ENCODE measurements at places on chromosomes 6 and 20. TPM values are rescaled to one million over a fixed set of nuclear protein-coding genes. Genes with fewer than 3 reads are reported as not detected.

GGT7 gene
- 20.2 TPM for polyA plus RNA-seq

- H3K36me3 ChIP-seq = no peaks in the 10 kb centered on the region
- H3K4me1 ChIP-seq = peaks cover 4% of the 10 kb centered on the region
- H3K4me3 ChIP-seq = no peak overlapping the region
- no peak overlapping the region for H3K27ac ChIP-seq
- no peak for DNase-seq
Measured at GRCh38 chr6:73696966-73697655, 1.1 kb downstream of the CD109 start.

DNA sequence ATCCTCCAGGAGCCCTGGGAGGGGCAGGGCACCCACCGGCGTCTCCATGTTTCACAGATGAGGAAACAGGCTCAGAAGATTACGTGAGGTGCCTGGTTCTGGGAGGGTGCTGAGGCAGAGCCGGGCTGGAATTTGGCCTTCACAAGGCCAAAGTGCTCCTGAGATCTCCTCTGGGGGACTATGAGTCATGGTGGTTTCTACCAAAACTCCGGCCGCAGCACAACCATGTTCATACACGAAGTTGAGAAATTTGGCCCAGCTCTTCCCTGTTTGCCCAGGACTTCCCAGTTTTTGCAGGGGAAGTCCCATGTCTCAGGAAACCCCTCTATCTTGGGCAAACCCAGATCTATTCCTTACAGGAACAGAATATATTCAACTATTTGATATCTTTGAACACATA is 172.9 kb upstream of the CDYL start:
- H3K27ac ChIP-seq = no peak overlapping the region
- no peaks in the 10 kb centered on the region for H3K27me3 ChIP-seq
- H3K4me1 ChIP-seq = no peaks in the 10 kb centered on the region
- DNase-seq = no peak

PNPLA1 gene
- not detected for polyA plus RNA-seq

DNA sequence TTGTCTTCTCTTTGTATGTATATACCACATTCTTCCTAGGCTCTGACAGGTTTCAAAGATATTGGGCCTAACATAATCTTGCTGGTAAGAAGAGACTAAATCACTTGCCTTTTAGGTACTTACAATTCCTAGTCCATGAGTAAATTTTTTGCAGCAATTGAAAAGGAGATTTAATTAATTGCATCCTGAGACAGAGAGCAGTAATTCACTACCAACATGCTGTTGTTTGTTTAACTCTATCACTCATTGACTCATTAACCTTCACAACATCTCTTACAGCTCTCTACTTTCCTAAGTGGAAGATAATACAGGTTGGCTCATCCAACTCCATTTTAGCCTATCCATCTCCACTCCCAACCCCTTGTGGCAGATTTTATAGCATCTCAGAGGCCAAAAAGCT is 280.4 kb downstream of the ALDH8A1 start:
- DNase-seq = no peak
- H3K27me3 ChIP-seq = no peaks in the 10 kb centered on the region
- no peaks in the 10 kb centered on the region for H3K36me3 ChIP-seq
- H3K27ac ChIP-seq = no peak overlapping the region
- no peaks in the 10 kb centered on the region for H3K4me1 ChIP-seq

DNA sequence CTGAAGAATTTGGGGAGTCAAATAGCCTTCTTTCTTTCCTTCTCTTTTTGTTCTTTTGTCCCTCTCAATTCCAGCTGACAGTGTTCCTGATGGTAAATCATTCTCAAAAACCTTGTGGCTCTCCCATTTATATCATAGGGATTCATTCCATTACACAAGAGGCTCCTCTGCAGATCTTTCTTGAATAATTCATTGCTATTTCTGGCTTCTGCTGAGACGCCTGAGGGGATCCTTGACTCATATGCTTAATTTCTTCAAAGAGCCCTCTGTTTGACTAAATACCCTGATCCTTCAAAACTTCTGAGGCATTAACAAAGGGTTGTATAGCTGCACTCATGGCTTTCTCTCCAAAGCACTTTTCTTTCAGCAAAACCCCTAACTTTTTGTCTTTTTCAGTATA is 289.3 kb downstream of the FARS2 start:
- H3K4me3 ChIP-seq = no peak overlapping the region
- H3K27ac ChIP-seq = no peak overlapping the region
- no peaks in the 10 kb centered on the region for H3K27me3 ChIP-seq
- H3K4me1 ChIP-seq = peaks cover 4% of the 10 kb centered on the region

DNA sequence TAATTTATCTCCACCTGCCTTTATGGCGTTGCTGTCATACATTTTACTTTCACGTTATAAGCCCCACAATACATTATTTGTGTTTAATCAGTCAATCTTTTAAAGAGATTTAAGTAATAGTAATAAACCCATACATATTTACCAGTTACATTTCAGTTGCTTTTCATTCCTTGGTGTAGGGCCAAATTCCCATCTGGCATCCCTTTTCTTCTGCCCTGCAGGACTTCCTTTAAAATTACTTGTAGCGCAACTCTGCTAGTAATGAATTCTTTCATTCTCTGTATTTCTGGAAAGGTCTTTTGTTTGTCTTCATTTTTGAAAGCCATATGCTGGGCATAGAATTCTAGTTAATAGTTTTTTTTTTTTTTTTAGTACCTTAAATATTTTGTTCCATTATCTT is 24.9 kb downstream of the ZNF334 start:
- no peaks in the 10 kb centered on the region for H3K36me3 ChIP-seq
- no peaks in the 10 kb centered on the region for H3K27me3 ChIP-seq
- no peak overlapping the region for H3K4me3 ChIP-seq
- DNase-seq = no peak
- no peak overlapping the region for H3K27ac ChIP-seq
- H3K4me1 ChIP-seq = no peaks in the 10 kb centered on the region

GRCh38 chr6:16391451-16391912 is 153.1 kb downstream of the GMPR start:
- H3K27me3 ChIP-seq = no peaks in the 10 kb centered on the region
- H3K4me3 ChIP-seq = no peak overlapping the region
- no peaks in the 10 kb centered on the region for H3K36me3 ChIP-seq
- DNase-seq = no peak

GRCh38 chr6:111857674-111858337 is 15.4 kb downstream of the FYN start:
- no peak for DNase-seq
- H3K27ac ChIP-seq = no peak overlapping the region
- no peak overlapping the region for H3K4me3 ChIP-seq
- H3K36me3 ChIP-seq = no peaks in the 10 kb centered on the region
- H3K27me3 ChIP-seq = no peaks in the 10 kb centered on the region
- H3K4me1 ChIP-seq = peaks cover 18% of the 10 kb centered on the region

GRCh38 chr6:3905945-3906845 is 57.0 kb downstream of the FAM50B start:
- peaks cover 10% of the 10 kb centered on the region for H3K4me1 ChIP-seq
- H3K27ac ChIP-seq = no peak overlapping the region

SPATS1 gene
- polyA plus RNA-seq = not detected

TRERF1 gene
- polyA plus RNA-seq = 10.8 TPM

PAK5 gene
- 0.49 TPM for polyA plus RNA-seq

GRCh38 chr6:56378966-56379585 is 131.7 kb upstream of the COL21A1 start:
- H3K4me3 ChIP-seq = no peak overlapping the region
- no peak overlapping the region for H3K27ac ChIP-seq
- H3K4me1 ChIP-seq = no peaks in the 10 kb centered on the region
- H3K36me3 ChIP-seq = no peaks in the 10 kb centered on the region
- H3K27me3 ChIP-seq = no peaks in the 10 kb centered on the region
- DNase-seq = no peak

- H3K4me1 ChIP-seq = no peaks in the 10 kb centered on the region
- no peak overlapping the region for H3K4me3 ChIP-seq
- H3K27me3 ChIP-seq = no peaks in the 10 kb centered on the region
- no peak for DNase-seq
- no peaks in the 10 kb centered on the region for H3K36me3 ChIP-seq
- H3K27ac ChIP-seq = no peak overlapping the region
Measured at GRCh38 chr6:85431271-85431670, 18.6 kb upstream of the NT5E start.

DNA sequence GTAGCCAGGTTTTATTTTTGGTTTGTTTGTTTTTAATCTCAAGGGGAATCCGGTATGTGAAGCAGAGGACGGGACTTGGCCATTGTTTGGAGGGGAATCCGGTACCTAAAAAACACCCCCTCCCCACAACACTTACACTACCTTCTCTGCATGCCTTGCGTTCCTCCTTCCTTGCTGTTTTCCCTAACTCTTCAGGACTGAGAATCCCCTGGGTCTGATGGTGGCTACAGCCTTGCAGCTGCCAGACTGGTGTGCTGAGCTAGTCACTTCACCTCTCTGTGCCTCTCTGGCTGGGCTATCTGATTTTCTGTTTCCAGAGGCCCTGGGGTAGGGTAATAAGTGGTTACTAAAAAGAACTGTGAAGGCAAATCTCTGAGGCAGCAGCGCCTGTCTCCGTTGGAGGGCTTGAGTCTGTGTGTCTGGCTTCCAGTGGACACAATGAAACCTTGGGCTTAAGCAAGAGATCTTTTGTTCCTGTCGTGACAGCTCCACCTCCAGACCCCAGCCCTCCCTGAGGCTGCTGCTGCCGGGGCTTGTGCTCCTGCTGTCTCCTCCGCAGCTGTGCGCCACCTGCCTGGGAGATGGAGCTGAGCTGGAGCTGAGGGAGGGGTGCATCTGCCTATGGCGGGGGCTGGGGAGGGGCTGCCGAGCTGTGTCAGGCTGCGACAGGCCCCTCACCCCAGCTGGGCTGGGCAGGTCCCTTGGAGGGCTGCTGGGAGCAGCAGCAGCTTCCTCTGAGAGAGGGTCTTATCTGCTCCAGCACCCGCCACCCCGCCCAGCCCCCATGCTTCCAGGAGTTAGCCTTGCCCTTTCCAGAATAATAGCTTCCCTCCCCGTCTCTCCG is 65.8 kb upstream of the CCDC167 start:
- DNase-seq = peak; percentile 41
- peaks cover 6% of the 10 kb centered on the region for H3K4me1 ChIP-seq
- no peaks in the 10 kb centered on the region for H3K36me3 ChIP-seq

IYD gene
- not detected for polyA plus RNA-seq

RBM24 gene
- 3.2 TPM for polyA plus RNA-seq

GRCh38 chr20:40813708-40814630 is 124.9 kb upstream of the MAFB start:
- H3K27me3 ChIP-seq = no peaks in the 10 kb centered on the region
- no peaks in the 10 kb centered on the region for H3K4me1 ChIP-seq
- no peak for DNase-seq
- H3K4me3 ChIP-seq = no peak overlapping the region
- no peak overlapping the region for H3K27ac ChIP-seq

GRCh38 chr6:130788954-130789353 is 38.3 kb upstream of the SMLR1 start:
- no peak overlapping the region for H3K27ac ChIP-seq
- no peaks in the 10 kb centered on the region for H3K27me3 ChIP-seq
- DNase-seq = no peak
- H3K4me3 ChIP-seq = no peak overlapping the region

DNA sequence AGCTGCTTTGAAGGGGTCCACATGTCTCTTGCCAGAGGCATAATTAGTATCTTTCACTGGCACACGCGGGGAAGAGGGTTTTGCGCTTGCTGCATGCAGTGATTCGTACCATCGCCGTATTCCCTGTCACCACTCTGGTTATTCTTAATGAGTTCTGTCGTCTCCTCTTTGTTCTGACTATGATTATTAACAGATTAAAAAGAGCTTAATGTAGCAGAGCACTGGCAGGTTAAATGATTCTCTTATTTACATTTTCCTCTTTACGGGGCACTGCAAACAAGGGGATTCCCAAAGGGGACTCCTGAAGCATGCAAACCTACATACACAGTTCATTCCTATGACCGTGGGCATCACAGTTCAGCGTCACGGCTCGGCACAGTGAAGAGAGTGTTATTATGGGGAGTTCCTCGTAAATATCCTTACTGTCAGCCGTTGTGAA is 204.8 kb downstream of the DTNBP1 start:
- H3K36me3 ChIP-seq = no peaks in the 10 kb centered on the region
- no peaks in the 10 kb centered on the region for H3K27me3 ChIP-seq
- DNase-seq = no peak
- no peak overlapping the region for H3K4me3 ChIP-seq

BNIP5 gene
- polyA plus RNA-seq = not detected

- H3K27ac ChIP-seq = no peak overlapping the region
- H3K36me3 ChIP-seq = no peaks in the 10 kb centered on the region
- DNase-seq = no peak
- H3K4me1 ChIP-seq = no peaks in the 10 kb centered on the region
- H3K27me3 ChIP-seq = no peaks in the 10 kb centered on the region
- H3K4me3 ChIP-seq = no peak overlapping the region
Measured at GRCh38 chr6:150576651-150577226, 22.9 kb upstream of the PLEKHG1 start.

All from H1 (cell line).